ENCODE measurements at places on chromosomes 13 and 19.

- no peak for DNase-seq
Measured at GRCh38 chr13:108407495-108407894, 138.0 kb downstream of the TNFSF13B start.

- DNase-seq = no peak
Measured at GRCh38 chr19:16036941-16037340, 39.4 kb upstream of the TPM4 start.

GRCh38 chr19:36686365-36687213 is 823 bp upstream of the ZNF567 start:
- DNase-seq = peak; percentile 27

DNA sequence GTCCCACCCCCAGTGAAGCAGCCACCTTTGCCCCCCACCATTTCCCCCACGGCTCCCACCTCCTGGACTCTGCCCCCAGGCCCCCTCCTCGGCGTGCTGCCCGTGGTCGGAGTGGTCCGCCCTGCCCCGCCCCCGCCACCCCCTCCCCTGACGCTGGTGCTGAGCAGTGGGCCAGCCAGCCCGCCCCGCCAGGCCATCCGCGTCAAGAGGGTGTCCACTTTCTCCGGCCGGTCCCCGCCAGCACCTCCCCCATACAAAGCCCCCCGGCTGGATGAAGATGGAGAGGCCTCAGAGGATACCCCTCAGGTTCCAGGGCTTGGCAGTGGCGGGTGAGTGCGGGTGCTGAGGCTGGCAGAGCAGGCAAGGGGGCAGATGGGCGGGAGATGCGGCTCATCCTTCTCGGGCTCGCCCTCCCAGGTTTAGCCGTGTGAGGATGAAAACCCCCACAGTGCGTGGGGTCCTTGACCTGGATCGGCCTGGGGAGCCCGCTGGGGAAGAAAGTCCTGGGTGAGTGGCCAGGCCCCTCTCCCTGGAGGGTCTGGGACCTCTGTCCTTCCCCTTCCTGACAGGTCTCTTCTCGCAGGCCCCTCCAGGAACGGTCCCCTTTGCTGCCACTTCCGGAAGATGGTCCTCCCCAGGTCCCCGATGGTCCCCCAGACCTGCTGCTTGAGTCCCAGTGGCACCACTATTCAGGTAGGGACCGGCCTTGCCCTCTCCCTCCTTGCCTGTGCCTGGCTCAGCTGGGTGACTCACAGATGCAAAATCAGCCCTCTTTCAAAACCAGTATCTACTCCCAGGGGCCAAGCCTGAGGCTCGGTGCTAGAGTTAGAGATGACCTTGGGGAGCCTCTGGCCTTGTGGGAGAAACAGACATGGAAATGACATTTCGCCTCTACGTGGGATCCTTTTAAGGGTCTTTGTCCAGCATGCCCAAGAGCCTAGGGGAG is 8.8 kb downstream of the IGFLR1 start:
- no peak for DNase-seq

DNA sequence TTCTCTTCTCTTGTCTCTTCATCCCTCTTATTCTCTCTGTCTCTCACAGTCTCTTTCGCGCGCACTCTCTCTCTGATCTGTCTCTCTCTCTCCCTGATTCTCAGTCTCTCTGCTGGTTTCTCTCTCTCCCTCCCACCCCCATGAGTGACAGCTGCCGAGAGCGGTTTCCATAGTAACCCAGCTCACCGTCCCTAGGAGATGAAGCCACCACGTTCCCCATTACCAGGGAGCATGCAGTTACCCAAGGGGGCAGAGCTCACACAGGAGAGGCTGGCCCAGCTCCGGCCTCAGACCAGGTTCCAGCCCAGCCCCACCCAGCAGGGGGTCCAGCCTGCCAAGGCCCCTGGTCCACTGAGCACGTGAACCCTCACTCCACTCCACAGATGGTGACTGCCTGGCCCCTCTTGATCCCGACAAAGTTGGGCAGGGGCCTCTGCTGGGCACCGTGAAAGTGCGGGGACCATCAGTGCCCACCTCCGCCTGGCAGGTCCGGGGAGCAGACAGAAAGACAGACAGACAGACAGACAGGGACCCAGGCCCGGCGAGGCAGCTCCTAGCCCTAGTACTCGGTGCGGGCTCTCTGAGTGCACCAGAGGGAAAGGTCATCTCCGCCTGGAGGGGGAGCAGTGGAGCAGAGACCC is 50.6 kb downstream of the CELF5 start:
- peak; percentile 70 for DNase-seq

- DNase-seq = peak; percentile 36
Measured at GRCh38 chr19:2646866-2647535, 55.5 kb downstream of the GNG7 start.

GRCh38 chr19:8831832-8832131 is 322 bp downstream of the ZNF558 start:
- no peak for DNase-seq

- DNase-seq = no peak
Measured at GRCh38 chr13:66349966-66350365, 880.2 kb downstream of the PCDH9 start.

GRCh38 chr19:2610637-2611482 is 91.6 kb downstream of the GNG7 start:
- peak; percentile 92 for DNase-seq

- no peak for DNase-seq
Measured at GRCh38 chr13:24276306-24276705, 33.1 kb upstream of the C1QTNF9 start.

DNA sequence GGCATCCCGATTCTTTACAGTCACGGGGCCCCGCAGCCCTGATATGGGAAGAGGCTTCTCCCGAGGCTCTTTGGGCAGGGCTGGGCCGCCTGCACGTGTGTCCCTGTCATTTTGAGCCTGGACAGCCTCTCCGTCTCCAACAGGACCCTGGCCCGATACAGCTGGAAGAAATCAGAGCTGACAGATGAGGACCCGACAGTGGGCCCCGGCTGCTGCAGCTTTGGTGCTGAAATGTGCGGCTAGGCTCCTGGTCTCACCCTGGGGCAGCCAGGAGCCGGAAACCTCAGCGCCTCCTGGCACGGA is 3.2 kb downstream of the PIAS4 start:
- no peak for DNase-seq

DNA sequence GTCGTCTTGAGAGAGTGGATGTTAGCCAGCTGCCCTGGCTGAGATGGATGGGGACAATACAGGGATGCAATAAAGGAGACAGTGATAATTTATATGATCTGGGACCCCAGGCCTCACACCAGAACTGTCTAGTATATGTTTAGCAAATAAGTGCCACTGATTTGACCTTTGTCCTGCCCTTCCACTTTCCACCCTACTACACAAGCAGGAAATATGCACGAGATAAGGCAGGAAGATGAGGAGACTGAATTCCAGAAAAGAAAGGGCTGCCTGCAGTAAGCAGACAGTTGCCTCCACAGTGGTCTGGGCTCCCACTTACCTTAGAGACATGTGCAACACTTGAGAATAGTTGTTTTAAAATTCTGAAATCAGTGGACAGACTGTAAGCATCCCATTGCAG is 80.2 kb upstream of the ZNF91 start:
- no peak for DNase-seq

- DNase-seq = no peak
Measured at GRCh38 chr19:13083627-13084026, 19.0 kb downstream of the LYL1 start.

- no peak for DNase-seq
Measured at GRCh38 chr13:21800837-21801616, 130.2 kb downstream of the FGF9 start.

- DNase-seq = no peak
Measured at GRCh38 chr13:103371271-103371670, 305.1 kb upstream of the SLC10A2 start.

DNA sequence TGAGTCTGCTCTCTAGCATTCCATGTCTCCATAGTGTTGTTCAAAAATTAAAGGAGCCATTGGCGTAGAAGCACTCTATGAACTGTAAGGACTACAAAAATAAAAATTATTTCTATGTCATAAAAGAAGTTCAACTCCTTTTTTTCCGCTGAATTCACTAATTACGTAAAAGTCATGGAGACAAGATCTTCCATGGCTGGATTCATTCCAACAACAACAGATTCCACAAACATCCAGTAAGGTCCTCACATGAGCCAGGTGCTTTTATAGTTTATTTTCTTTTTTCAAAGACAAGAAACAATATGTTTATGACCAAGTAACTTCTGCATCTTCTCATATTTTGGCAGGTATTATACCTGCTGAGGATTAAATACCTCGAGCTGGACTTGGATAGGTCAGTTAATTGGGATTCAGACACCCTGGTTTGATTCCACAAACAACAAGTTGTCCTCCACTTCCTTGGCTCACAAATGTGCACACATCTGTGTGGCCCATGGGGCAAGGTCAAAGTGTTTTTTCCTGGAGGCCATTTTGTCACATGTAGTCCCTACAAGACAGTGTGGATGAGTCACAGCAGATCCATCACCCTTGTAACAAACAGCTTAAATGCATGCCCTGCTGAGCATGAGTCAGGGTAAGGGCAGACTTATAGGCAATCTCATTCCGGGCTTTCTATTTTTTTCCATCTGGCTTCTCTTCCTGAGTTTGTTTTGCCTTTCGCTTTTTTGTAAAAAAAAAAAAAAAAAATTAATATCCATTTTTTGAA is 475.6 kb downstream of the COG6 start:
- DNase-seq = no peak

DNA sequence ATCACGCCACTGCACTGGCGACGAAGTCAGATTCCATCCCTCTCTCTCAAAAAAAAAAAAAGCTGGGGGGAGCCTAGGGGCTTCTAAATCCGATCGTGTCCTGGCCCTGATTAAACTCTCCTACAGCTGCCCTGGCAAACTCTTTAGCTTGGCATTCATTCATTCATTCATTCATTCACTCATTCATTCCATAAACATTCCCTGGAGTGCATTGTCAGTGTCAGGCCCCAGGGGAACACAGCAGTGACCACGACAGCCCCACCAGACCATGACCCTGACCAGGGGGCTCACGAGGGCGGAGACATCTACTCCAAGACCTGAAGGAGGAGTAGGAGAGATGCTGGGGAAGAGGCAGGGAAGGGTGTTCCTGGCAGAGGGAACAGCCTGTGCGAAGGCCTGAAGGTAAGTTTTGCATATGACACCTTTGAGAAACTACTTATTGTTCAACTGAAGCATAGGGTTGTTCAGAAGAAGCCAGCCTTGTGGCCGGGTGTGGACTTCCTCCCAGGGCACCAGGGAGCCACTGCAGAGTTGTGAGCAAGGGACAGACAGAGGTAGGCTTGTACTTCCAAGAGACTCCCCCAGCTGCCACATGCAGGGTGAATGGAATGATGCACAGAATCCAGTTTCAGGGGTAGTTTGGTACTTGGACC is 24.5 kb downstream of the CEACAM16 start:
- no peak for DNase-seq

DNA sequence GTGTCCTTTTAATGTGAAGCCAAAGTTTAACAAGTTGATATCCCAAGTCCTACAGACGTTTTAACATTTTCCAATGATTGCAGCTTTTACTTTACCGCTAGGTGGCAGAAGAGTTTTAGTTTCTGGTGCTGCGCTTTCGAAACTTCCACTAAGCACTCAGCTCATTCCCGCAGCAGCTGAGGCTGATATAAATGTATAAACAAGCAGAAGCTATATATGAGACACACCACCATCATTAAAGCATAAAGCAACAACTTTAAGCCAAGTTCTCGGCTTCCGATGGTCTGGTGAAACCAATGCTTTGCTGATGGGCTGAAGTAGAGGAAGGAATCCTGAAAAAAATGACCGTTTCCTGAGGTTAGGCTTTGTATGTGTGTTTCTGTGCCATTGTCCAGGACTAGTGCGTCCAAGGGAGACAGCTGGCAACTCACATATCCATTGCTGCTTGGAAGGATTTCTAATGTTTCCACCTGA is 753.9 kb downstream of the OLFM4 start:
- DNase-seq = no peak

GRCh38 chr19:2434721-2435265 is 7.4 kb upstream of the TIMM13 start:
- no peak for DNase-seq

DNA sequence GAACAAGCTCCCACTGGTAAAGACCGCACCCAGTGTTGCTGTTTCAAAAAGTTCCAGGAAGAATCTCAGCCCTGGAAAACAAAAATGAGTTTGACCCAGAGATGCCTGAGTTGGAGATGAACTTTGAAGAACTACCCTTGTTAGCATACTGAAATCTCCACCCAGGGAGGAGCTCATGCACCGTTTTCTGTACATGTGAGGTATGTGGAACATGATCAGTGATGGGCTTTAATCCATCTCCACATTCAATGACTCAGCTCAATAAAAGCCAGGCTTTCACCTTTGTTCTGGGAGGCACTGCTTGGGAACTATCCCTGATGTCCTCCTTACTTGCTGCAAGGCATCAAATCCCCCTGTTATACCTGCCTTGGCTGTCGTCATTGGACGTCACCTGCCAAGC is 279.9 kb downstream of the UQCRFS1 start:
- no peak for DNase-seq

DNA sequence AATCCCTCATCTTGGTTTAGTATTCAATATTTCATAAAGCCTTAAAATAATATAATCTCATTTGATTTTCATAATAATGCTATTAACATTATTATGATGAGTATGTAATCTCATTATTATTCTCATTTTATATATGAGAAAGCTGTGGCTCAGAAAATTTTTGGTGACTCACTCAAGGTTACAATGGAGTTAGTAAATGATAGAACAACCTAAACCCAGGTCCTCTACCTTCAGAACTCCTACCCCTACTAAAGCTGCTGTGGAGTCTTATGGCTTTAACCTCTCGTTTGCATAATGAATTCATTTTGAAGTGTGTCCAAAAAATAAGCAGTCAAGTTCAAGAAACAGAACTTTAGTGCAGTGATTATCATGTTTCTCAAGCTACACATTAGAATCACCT is 226.3 kb downstream of the TBC1D4 start:
- no peak for DNase-seq

DNA sequence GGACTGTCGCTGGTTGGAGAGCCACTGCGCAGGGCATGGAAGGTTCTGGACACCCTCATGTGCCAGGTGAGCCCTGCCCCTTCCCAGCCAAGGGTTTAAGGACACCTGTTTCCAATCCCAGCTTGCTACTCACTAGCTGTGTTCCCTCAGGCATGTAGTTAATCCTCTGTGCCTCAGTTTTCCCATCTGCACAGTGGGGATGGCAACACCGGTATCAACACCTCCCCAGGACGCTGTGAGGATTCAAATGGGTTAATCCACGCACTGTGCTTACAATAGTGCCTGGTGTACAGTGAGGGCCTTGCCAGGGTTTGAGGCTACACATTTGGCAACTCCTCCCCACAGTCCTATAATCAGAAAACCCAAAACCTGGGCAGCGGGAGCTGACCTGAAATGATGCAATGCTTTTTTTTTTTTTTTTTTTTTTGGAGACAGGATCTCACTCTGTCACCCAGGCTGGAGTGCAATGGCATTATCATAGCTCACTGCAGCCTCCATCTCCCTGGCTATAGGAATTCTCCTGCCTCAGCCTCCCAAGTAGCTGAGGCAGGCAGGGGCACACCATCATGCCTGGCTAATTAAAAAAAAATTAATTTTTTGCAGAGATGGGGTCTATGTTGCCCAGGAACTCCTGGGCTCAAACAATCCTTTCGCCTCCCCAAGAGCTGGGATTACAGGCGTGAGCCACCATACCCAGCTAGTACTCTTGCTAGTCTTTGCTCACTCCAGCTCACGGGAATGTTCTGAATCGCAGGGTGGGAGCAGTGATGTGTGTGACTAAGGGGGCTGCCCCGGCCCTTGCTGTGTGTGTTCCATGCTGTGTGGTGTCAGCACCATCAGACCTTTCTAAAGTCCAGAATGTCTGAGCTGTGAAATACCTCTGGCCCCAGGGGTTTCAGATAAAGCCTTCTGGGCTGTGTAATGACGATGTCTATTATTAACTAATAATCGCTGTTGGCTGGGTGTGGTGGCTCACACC is 2.3 kb downstream of the ACP4 start:
- DNase-seq = no peak
